ENCODE measurements at places on chromosomes 3 and 15.

GRCh38 chr3:6022621-6023020, 835.1 kb downstream of the EDEM1 start:
- no peak for DNase-seq

GRCh38 chr15:35697549-35698299, 151.8 kb upstream of the DPH6 start:
- DNase-seq, result no peak

- DNase-seq, result no peak
Measured at GRCh38 chr15:64066451-64066850, 20.2 kb upstream of the DAPK2 start.

DNA sequence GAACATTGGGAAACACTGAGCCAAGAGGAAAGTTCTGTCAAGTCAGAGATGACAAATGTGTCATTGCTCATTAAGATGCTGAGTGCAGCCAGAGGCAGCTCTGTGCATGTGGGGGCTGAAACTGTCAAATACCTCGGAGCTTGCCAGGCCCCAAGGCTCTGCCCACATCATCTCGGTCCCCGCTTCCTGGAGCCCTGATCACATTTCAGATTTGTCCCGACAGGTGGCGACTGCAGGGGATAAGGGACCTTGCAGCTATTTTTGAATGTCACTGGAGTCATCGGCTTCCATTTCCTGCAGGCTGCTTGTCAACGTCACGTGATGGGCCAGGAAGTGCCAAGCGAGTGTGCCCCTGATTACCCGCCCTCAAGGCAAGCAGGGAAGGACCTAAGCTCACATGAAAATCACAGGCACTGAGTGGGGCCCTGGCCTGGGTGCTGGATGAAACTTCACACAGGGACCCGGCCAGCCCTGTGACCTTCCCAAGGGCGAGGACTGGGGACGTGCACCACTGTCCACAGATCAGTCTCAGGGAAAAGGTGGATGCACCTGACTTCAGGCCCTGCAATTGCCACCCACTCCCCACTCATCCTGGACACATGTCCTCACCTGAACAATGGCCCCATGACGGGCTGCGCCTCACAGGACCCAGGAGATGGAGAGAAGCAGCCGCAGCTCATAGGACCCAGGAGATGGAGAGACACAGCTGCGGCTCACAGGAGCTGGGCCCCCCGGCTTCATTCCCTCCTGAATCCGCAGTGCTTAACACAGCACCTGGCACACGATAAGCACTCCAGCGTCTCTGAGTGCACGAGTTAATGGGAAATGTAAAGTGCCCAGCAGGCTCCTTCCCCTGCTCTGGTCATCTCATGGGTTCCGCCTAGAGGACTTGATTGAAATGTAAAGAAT, 73.4 kb downstream of the NUP210 start:
- peak; percentile 17 for DNase-seq

- DNase-seq, result no peak
Measured at GRCh38 chr15:92886042-92886537, 14.0 kb upstream of the CHD2 start.

- no peak for DNase-seq
Measured at GRCh38 chr3:127212711-127213110, 19.8 kb downstream of the PRR23E start.

DNA sequence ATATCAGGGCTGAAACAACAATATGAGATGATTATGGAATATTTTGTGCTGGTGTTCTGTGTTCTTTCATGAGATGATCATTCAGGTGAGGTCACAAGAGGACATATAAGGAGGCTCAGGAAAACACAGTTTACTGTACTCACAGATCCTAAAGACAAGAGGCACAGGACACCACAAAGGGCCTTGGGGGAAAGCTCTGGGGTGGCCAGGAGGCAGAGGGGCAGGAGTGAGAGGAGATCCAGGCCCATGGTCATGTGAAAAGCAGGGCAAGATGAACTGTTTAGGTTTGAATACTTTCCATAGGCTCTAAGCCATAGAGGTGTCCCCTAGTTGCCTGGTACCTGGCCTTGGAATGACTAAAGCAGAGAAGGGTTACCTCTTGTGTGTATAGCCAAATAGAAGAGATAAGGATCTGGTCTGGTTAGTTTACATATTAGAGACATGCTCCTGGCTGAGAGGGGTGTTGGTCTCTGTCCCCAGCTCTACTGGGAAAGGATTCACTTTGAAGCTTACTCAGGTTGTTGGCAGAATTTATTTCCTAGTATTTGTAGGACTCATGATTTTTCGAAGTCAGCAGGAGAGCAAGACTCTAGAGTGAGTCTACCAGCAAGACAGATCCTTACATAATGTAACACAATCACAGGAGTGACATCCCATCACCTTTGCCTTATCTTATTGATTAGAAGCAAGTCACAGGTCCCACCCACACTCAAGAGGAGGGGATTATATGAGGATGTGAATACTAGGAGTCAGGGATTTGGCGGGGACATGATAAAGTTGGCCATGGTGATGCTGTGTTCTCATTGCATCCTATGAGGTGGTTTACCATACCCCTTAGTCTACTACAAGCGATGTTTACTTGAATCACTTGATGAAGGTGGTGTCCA, 11.3 kb upstream of the TM4SF1 start:
- no peak for DNase-seq

GRCh38 chr15:70474471-70475406, 288.6 kb downstream of the UACA start:
- no peak for DNase-seq

DNA sequence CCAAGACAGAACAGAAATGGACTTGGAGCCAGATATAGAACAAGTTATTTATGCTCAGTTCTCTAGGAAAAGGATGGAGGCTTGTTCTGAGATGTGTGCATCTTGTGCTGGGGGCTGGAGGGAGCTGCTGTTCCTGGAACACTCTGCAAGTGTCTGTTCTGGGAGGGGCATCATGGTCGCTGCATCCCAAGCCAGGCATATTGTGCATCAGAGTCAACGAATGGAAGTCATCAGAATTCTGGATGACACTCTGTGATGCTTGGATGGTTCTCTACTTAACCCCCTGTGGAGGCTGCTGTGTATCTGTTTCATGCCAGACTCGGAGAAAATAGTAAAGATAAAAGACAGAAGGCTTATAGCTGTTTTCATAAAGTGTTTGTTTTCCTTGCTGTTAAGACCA, 34.7 kb downstream of the RPL22L1 start:
- DNase-seq, result no peak

DNA sequence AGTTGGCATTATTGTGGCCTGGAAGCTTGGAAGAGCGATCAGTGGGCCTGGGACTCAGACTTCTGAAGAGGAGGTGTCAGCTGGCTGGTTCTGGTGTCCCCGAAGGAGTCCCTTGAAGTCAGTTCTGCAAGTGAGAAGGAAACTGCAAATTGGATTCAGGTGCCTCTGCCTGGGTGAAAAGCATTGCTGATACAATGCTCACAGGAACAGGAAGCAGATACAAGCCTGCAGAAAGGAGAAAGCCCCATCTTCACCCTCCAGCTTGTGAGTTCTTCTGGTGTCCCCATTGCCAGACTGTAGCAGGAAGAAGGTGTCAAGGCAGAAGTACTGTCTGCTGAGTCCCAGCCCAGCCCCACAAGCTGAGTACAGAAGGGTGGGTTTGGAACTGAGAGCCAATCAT, 271.3 kb downstream of the PLOD2 start:
- DNase-seq, result no peak

- no peak for DNase-seq
Measured at GRCh38 chr3:145817870-145818483, 343.0 kb downstream of the PLOD2 start.
